ENCODE measurements at places on chromosomes 5 and 9. TPM values are rescaled to one million over a fixed set of nuclear protein-coding genes. Genes with fewer than 3 reads are reported as not detected.

GRCh38 chr5:142767911-142768310, 2.3 kb upstream of the ARHGAP26 start:
- no peak for DNase-seq

DNA sequence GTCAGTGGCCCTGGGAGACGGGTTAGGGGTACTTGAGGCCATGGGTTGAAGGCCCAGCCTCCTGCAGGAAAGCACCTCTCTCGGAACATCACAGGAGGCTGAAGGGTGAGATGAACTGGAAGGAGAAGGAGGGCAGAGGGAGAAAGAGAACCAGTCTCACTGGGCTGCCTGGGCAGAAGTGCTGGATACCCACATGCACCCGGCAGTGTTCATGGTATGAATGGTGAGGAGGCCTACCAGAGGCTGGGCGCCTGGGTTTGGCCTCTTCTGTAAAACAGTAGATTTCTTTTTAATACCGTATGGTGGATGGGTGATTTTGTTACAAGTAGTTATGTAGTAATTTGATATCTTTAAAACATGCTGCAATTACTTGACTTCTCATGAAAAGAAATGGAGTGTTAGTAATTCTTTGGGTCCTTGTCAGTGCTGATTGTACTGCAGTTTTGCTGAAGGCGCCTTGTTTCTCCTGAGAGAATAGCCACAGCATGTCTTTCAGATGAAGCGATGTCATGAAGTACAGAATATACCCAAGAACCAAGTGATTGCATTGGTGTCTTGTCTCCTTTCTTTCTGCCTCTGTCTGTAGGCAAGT, 258.6 kb downstream of the FANCC start:
- no peak for DNase-seq

- no peak for DNase-seq
Measured at GRCh38 chr5:174520420-174521396, 203.7 kb upstream of the MSX2 start.

DNA sequence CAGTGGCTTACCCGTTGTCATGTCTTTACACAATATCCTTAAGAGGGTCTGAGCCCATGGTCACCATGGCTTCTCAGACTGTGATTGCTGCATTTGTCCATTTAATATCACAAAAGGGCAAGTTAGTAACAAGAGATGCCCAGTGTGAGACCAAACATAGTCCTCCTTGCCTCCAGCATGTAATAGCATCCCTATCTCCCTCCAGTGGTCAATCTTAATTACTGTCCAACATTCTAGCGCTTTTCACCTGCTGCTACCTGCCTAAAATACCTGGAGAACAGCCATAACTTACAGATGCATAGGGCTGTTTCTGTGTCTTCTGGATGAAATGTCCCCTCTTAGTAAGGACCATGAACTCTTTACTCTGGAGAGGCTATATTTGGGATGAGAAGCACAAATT, 267.2 kb upstream of the DAB2 start:
- DNase-seq: no peak

DNA sequence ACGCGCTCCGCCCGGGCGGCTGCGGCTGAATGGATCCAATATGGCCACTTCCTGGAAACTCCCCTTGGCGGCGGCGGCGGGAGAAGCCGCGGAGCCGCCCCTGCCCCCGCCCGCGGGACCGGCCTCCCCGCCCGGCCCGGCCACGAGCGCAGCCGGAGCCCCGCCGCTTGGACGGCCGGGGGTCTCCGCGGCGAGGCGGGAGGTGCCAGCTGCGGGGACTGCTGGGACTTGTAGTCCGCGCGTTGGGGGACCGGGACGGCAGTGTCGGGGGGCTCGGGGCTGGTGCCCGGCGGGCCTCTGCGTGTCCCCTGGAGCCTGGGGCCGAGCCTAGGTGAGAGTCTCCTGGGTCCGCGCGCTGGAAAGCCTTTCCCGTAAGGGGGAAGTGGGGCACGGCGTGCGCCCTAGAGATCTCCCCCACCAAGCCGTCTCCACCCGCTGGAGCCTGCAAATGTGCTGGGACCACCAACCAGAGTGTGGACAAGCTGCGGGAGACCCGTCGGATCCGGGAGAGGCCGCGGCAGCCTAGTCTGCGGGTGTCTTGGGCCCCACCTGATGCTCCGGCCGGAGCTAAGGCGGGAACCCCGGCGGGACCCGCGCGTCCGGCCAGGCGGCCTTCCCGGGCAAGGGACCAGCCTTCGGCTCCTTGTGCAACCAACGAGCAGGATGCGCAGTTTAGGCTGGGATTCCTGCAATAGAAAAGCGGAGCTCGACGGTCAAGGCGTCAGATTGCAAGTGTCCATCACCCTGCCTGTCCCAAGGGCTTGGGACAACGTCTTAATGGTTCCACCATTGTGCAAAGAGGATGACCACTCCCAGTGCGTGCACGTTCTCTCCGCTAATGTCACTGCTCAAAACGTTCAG, at the start of gene SEPTIN8:
Gene SEPTIN8 (minus strand): TSS at position 31 of the 861 bp plus-strand sequence. CDS start 102 bp downstream, outside the sequence.
- no peak for DNase-seq

- DNase-seq: no peak
Measured at GRCh38 chr5:157541447-157542118, 34.0 kb downstream of the ADAM19 start.

JAKMIP2 gene
- total RNA-seq: 0.50 TPM

All from omental fat pad (tissue), 4 donors.